H1 (cell line): ENCODE measurements at places on chromosomes 13 and 19. TPM values are rescaled to one million over a fixed set of nuclear protein-coding genes. Genes with fewer than 3 reads are reported as not detected.

ERICH6B gene
- total RNA-seq, result not detected in 2 replicates

DNA sequence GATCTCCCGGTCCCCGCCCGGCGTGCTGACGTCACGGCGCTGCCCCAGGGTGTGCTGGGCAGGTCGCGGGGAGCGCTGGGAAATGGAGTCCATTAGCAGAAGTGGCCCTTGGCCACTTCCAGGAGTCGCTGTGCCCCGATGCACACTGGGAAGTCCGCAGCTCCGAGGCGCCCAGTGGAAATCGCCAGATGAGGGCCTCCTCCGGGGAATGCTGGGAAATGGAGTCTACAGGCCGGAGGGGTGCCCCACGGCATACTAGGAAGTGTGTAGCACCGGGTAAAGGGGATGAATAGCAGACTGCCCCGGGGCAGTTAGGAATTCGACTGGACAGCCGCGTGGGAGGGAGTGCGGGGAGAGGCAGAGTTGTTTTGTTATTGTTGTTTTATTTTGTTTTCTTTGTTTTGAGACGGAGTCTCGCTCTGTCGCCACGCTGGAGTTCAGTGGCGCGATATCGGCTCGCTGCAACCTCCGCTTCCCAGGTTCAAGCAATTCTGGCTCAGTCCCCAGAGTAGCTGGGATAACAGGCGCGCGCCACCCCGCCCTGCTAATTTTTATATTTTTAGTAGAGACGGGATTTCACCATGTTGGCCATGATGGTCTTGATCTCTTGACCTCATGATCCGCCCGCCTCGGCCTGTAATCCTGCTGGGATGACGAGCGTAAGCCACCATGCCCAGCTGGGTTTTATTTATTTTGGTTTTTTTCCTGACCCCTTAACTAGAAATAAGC is 390 bp upstream of the PPP1R12C start:
- H3K4me1 ChIP-seq, result peaks cover 17% of the 10 kb centered on the region; the same call in 1 of the 2 replicates
- no peaks in the 10 kb centered on the region for H3K36me3 ChIP-seq
- H3K4me3 ChIP-seq, result peak overlapping the region; percentile 88
- no peaks in the 10 kb centered on the region for H3K27me3 ChIP-seq
- peak; percentile 92 for DNase-seq
- 0 out of 2 replicates have a peak overlapping the region, but pooled peaks have one; percentile 22 for H3K27ac ChIP-seq

DNA sequence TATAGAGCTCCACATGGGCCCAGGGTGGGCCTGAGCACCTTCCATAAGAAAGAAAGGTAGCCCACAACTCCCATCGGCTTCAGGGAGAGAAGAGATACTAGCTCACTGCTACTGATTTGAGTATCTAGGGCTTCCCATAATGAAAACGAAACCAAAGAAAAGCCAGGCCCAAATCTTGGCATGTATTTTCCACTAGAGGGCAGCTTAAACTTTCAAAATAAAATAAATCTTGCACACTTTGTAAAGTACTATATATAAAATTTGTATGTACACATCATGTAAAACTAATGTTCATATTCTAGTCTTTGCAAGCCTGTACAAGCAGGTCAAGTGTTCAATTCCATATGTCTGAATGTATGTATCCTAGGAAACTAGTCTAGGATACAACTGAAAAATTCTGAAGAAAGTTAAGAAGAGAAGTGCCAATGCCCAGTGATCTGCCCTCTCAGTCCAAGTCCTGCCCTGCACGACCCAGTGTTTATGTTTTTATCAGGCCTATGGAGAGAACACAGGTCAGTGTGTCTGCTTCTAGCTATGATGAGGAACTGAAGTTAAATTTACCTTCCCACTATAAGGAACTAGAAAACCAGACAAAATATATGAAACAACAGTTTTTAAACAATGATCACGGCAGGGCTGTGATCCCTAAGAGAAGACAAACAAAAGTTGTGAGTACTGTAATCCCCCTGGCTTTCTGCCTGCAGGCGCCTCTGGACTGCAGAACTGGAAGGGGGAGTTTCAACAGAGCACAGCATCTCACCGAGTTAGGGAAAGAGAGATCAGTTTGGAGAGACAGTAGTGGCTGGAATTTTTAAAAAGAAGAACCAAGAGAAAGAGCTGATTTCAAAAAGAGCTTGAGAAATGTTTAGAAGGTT is 475.7 kb downstream of the UQCRFS1 start:
- H3K4me3 ChIP-seq, result no peak overlapping the region
- H3K4me1 ChIP-seq, result no peaks in the 10 kb centered on the region
- H3K27me3 ChIP-seq, result no peaks in the 10 kb centered on the region
- no peak for DNase-seq
- H3K27ac ChIP-seq, result no peak overlapping the region

DNA sequence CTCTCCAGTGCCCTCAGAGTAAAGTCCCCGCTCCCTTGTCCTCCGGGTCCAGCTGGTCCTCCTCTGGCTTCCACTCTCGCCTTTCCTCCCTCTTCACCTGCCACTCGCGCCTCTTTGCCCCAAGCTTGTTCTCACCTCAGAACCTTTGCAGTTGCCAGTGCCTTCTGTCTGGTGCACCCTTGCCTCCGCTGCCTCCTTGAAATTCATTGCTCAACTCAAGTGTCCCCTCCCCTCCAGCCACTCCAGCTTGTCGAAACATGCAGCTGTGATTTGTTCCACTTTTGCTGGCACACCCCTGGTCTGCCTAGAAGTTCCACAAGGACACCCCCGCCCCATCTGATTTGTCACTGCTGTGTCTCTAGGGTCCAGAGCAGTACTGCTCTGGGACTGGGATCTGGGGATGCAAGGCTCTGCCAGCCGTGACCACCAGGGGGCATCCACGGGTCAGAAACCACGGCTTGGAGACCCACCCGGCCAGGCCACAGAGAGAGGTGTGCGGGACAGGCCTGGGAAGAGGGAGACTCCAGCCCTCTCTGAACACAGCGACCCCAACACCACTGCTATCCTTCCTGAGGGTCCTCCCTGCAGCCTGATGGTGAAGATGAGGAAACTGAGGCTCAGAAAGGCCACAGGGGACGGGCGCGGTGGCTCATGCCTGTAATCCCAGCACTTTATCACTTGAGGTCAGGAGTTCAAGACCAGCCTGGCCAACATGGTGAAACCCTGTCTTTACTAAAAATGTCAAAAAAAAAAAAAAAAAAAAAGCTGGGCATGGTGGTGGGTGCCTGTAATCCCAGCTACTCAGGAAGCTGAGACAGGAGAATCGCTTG is 49.9 kb downstream of the AP1M1 start:
- H3K4me3 ChIP-seq, result no peak overlapping the region
- no peaks in the 10 kb centered on the region for H3K4me1 ChIP-seq
- H3K36me3 ChIP-seq, result no peaks in the 10 kb centered on the region
- no peaks in the 10 kb centered on the region for H3K27me3 ChIP-seq
- peak; percentile 99 for DNase-seq

DNA sequence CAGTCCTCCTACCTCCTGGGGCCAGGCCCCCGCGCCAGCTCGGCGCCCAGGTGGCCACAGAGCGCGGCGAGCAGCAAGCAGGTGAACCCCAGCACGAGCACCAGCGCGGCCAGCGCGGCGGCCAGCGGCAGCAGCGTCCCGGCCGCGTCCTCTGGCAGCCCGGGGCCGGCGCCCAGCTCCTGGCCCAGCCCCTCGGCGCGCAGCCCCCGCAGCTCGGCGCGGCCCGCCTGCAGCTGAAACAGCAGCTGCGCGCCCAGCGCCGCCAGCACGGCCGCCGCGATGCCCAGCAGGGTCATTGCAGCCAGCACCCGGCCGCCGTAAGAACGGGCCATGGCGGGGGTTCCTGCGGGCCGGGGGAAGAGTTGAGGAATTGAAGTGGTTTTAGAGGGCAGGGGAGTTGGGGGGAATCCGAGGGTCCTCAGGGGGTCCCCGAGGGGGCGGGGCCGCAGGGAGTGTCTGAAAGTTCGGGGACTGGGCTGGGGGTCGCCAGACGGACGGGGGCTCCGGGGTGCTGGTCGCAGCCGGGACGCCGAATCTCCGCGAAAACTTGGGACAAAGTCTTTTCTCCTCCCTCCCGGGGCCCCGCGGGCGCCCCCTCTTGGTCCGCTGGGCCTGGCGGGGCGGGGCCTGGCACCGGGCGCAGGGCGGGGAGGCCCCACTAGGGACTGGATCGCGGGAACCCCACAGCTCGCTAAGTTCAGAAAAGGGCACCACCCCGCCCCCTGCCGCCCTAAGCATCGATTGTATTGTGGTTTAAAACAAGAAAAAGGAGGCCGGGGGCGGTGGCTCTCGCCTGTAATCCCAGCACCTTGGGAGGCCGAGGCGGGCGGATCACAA is at the start of gene TMEM221:
Gene TMEM221, minus strand, starts transcription at position 538 of the 837 bp plus-strand sequence. Its CDS starts 206 bp downstream, at position 332.
- no peaks in the 10 kb centered on the region for H3K4me1 ChIP-seq
- H3K27me3 ChIP-seq, result peaks cover 10% of the 10 kb centered on the region
